ENCODE measurements at places on chromosomes 12 and 14.
A peak's percentile ranks its signal among the peaks of the same experiment; 100 is the strongest.

DNA sequence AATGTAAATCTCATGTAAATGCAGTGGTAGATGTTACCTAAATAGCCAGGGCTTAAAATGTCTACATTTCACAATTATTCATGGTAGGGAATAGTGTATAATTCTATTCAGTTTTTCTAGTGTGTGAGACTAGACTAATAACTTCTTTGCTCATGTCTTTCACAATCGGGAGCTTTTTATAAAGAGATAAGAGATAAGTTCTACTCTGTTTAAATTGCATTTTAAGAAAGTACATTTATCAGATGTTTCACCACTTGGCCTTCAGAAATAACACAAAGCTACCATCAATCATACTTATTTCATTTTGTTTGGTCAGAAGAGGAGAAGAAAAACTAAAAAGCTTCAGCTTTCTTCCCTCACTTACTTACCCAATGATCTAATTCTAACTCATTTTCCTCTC is 725.5 kb upstream of the FLRT2 start:
- no peak for DNase-seq

DNA sequence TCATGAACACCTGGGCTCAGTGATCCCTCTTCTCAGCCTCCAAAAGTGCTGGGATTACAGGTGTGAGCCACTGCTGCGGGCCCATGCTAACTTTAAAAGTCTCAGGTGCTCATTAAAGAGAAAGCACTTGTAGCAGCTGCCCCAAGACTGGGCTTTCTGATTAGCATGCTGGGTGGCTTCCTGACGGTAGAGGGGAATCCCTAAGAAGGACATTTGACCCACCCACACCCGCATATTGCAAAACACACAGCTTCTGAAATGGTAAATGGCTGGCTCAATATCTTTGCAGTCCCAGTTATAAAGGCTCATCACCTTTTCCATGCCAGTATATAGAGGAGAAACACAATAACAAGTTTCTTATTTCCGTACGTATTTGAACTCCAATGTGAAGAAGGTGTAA is 19.3 kb upstream of the BICD1 start:
- no peak for DNase-seq

DNA sequence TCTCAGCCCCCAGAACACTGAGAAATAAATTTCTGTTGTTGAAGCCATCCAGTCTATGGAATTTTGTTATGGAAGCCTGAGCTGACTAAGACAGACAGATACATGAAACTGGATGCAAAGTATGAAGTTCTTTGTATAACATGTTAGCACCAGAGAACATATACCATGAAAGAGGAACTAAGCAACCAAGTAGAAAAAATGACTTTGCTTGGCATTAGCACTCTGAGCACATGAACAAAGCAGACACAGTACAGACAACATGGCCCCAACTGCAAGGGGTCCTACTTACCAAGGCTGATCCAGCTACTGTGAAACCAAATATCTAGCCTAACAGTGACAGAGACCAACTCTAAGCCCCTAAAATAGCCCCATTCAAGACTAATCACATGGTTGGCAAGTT is 13.8 kb downstream of the EXOC5 start:
- no peak for DNase-seq

DNA sequence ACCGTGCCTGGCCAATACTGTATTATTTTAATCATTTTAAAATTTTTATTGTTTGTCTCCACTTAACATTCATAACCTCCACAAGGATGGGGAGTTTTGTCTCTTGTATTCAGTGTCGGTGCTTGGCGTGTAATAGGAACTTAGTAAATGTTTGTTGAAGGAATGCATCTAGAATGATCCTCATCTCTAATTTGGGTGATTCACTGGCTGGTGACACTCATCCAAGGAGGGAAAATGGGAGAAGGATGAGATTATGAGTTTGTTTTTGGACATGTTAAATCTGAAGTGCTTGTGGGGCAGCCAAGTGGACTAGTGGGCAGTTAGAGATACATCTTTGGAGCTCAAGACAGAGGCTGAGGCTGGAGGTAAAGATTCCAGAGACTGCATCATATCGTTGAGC is 5.1 kb downstream of the KLC1 start:
- no peak for DNase-seq

DNA sequence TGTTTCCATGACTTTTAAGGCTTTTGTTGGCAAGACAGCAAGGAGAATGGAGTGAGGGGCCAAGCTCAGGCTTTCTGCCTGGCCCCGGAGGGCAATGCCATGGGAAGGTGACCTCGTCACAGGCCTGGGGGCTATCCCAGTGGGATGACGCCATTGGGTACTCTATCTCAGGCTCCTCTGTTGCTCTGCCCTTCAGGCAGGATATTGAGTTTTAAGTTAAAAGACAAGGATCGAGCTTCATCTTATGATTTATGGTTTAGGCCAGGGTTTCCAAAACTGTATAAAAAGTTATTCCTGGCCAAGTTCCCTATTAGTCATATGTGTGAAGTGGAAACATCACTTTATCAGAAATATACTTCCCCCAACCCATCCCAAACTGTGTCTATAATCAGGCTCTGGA is 127.7 kb downstream of the ZFP36L1 start:
- no peak for DNase-seq

GRCh38 chr14:31294746-31295405 is 87.3 kb upstream of the HECTD1 start:
- no peak for DNase-seq

- no peak for DNase-seq
These were observed 1.5 kb downstream of the OR6C2 start for GRCh38 chr12:55445357-55445756.

DNA sequence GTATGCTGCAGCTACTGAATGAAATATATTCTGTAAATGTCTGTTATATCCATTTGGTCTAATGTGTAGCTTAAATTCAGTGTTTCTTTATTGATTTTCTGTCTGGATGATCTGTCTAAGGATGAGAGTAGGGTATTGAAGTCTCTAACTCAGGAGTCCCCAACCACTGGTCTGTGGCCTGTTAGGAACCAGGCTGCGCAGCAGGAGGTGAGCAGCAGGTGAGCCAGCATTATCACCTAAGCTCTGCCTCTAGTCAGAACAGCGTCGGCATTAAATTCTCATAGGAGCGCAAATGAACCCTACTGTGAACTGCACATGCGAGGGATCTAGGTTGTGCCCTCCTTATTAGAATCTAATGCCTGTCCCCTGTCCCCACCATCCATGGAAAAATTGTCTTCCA is 329.7 kb upstream of the RGS6 start:
- no peak for DNase-seq

DNA sequence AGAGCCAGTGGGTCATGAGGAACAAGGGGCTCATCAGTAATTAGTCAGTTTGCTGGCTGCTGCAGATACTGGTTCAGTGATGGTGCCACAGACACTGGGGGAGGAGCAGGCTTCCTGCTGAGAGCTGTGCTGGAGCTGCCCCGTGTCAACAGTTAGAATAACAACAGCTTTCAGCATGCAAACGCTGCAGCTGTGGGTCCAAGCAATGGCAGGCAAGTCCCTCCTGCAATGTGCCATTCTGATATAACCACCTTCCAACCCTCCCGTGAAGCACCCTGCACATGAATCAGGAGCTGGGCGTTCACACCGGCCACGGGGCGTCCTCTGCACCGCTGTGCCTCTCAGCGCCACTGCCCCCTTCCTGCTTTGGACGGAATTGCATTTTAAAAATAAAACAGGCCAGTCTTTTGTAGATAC is 258.4 kb upstream of the SFSWAP start:
- DNase-seq = no peak

DNA sequence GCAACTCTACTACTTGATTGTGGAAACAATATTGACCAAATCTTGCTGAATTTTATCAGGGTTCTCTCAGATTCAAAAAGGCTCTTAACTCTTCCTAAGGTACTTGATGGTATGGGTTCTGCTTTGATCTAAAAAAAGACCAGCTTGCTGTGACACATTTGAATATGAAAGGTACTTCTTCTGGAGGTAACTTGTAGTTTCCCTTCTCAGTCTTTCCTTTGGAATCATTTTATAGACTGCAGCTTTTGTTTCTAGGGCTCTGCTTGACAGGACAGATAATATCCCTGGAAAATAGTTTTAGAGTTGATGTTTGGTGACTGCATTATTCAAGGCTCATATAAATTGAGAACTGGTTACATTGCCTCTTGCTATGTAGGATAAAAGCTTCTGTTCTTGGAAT is 251.9 kb downstream of the FUT8 start:
- peak; percentile 91 for DNase-seq

DNA sequence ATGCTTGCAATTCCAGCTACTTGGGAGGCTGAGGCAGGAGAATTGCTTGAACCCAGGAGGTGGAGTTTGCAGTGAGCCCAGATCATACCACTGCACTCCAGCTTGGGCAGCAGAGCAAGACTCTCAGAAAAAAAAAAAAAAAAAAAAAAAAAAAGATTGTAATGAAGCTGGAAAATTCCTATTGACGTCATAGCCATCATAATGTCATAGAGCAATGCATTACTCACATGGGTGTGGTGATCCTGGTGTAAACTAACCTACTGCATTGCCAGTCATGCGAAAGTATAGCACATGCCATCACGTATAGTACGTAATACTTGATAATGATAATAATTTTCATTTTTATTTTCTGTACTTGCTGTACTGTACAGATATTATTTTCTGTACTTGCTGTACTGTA is 42.7 kb upstream of the NID2 start:
- no peak for DNase-seq

DNA sequence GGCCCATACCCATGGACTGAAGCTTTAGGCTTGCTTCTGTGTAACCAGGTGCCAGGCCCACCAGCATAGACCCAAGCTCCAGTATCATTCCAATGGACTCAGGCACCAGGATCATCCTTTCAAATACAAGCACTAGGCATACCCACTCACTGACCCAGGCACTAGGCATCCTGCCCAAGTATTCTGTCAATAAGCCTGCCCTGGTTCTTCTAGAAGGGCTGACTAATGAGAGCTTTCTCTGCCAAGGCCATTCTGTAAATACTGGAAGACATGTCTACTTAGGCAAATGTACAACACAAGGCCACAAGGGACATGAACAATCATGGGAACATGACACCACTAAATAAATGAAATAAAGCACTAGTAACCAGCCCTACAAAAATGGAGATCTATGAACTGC is 352.2 kb downstream of the FSCB start:
- DNase-seq = no peak

- no peak for DNase-seq
These were observed 1500.7 kb upstream of the FLRT2 start for GRCh38 chr14:84029246-84029645.

DNA sequence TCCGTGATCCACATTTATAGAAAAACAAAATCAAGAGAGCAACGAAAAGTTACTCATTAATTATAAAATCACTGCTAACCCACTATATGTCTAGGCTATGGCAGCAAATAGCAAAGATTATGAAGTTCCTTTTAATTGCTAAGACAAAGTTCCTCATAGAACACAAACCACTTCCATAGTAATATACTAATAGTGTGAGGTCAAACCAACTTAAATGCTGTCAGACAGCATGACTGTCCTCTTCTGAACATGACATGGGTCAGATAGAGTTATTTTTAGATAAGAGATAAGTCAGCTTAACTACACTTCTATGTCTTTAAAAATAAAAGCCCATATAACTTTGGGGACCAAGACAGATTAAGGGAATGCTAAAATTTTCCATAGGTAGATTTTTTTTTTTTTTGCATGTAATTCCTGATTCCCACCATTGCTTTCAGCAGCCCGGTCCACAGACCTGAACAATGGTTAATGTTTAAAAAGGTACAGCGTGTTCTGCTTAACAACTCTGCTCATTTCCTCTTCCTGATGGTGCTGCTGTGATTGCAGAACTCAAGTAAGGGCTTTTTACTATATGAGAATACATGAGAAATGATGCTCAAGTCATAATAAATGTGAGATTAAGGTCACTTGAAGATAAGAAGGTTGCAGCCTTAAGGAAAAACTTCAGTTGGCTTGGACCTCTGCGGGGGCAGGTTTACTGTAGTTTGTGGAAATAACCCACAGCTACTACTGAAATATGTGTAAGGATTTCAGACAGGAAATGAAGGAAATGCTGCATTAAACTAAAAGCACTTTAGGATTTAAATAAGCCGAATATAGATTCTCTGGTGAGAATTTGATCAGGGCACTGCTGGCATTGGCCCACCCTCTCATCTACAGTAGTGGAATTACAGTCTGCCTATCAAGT is 37.7 kb upstream of the DUSP6 start:
- no peak for DNase-seq

- DNase-seq = no peak
These were observed 9.5 kb downstream of the PPP1CC start for GRCh38 chr12:110733089-110733715.

DNA sequence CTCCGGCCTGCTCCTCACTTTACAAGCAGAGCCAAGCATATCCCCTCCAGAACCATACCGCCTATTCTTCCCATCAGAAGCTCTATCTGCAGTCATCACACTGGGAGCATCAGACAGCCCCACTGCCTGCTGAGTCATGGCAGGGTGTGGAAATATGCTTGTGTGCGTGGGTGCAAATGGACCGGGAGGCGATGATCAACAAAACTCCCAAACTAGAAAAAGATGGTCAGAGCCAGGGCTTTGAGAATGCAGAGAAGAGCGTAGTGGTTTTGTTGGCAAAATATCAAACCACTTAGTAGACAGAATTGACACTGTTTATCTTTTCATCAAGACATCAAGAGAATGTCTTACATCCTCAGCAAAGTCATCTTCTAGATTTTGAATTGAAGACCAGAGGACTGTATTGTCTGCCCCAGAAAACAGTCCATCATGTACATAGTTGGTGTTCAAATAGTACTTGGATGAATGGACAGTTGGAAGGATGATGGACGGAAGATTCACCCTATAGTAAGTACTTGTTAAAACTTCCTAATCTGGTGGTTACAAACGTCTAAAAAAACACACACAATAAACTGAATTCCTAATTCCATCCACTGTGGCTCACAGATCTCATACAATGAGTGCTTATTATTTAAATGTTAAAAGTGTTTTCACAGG is 54.9 kb downstream of the VWF start:
- DNase-seq = no peak

GRCh38 chr14:24377657-24378056 is 9.7 kb downstream of the NFATC4 start:
- DNase-seq = no peak

- peak; percentile 32 for DNase-seq
These were observed 22.3 kb upstream of the GNS start for GRCh38 chr12:64781280-64782190.

DNA sequence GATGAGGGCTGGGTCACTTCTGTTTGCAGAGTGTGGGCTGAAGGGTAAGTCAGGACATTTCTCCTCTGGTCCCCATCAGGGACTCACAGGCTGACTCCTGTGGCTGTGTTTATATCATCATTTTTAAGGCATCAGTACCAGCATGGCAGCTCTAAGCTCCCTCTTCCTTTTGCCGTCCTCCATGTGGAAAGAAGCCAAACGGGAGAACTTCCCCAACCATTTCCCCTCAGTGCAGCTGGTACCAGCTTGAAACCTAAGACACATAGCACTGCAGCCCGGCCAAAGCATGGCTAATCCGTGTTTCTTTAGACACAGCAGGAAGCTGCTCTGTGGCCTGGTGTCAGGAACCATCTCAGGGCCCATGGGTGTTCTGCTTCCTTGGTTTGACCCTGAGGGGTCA is 31.9 kb upstream of the ATP2A2 start:
- DNase-seq = no peak
